ENCODE measurements at places on chromosomes 6 and 20.
A peak's percentile ranks its signal among the peaks of the same experiment; 100 is the strongest.

- peak; percentile 16 for DNase-seq
These were observed 194.2 kb downstream of the PRL start for GRCh38 chr6:22102671-22103070.

DNA sequence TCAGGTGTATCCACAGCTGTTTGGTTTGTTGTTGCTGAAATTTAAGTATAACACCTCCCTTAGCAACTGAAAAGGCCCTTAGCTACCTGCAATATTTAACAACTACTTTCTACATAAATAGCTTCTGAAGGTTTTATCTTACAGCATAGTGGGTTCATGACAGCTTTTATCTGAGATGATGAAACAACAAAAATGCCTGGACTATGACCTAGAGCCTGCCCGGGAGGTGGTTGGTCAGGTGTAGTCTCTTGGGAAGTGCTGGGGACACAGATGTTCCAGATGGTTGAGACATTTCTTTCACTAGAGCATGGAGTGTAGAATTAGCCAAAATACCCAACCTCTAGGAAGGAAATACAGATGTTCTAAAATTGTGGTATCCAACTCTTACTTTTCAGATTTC is 705.4 kb downstream of the MAFB start:
- no peak for DNase-seq

- no peak for DNase-seq
These were observed 66.4 kb downstream of the DZANK1 start for GRCh38 chr20:18400460-18400859.

DNA sequence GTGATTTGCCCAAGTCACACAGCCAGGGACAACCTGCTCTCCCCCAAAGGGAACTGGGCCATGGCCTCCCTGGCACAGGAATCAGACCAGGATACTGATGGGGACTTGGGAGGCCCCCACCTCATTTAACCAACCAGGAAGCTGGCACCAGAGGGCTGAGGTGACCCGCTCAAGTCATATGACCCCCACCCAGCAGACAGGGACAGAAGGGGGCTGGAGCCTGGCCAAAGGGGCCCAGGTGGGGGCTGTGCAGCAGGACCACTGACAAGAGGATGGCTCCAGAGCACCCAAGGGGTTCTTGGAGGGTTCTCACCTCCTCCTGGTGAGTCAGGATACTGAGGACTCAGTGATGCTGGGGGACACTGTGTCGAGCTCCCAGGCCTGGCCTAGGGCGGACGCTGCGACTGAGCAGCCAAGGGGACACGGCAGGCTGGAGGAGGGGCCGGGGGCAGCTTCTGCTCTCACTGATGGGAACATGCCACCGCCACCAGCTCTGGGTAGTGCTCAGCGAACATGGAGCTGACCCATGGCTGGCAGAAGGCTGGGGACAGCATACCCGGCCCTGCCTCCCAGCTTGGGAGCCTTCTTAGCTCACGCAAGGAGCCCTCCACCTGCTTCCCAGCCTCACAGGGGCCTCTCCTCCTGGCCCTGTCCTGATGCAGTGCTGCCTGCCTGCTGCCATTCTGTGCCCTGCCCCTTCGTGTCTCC is 1.2 kb downstream of the CST7 start:
- peak; percentile 25 for DNase-seq

- DNase-seq: no peak
These were observed 196.8 kb downstream of the SMOC2 start for GRCh38 chr6:168637834-168638233.

DNA sequence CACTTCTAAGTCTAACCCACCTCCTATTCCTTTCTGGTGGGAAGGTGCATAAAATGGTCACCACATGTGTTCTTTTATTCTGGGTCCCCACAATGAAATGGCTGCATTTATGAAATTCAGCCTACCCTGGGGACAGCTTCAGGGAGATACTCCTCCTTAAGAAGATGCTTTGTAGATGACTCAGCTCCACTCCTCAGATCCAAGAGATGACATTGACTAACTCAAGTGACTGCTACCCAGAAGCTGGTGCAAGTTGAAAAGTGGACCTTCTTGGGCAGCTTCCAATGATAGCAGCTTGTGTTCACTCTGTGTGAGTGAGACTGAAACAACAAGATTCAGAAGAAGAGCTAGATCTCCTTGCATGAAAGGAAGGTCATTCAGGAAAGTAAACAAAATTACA is 113.4 kb downstream of the SCP2D1 start:
- no peak for DNase-seq

DNA sequence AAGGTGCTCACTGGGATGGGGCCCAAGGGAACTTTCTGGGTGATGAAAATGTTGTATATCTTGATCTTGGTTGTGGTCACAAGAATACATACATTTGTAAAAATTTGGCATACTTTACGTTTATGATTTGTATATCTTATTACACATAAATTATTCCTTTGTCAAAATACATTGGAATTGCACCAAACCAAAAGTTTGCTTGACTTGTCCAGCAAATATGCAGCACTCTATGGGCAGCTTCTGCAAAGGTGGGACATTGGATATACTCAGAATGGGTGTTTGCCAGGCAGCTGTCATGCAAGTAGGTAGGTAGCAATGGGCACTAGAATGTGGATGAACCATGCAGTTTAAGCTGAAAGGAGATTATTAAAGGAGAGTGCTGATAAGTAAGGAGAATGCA is 78.0 kb downstream of the LAMP5 start:
- DNase-seq: no peak

DNA sequence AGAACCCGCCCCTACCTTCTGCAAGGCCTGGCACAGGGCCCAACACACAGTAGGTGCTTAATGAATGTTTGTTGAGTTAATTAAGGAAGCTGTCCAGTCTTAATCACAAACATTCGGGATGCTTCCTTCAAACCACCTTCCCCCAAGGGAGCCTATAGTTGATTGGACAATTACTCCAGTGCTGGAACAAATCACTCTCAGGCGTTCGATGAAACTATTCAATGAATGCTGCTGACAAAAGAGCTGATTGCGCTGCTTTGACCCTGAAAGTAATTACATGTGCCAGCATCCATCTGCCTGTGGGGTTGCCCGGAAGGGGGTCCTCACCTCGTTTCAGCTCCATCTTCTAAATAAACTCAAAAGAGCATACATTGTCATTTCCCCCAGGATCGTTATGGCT is 112.0 kb upstream of the SRSF6 start:
- no peak for DNase-seq

DNA sequence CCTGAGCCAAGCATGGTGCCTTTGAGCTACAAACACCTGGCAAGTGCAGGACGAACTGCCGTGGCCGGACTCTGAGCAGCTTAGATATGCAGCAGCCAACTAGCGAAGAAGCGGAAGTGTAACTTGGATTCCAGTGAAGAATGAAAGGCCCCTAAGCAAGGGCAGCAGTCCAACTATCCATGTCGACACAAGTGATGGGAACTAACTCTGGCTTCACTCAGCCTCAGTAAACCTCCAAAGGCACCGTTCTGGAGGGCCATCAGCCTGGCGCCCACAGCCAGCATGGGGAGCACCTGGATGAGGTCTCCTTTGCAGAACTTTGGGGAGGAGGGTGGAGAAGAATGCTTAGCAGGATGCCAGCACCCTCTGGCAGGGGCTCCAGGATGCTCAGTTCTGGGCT is 78.4 kb upstream of the MLN start:
- DNase-seq: no peak

GRCh38 chr6:107386340-107386739 is 73.0 kb downstream of the PDSS2 start:
- no peak for DNase-seq

DNA sequence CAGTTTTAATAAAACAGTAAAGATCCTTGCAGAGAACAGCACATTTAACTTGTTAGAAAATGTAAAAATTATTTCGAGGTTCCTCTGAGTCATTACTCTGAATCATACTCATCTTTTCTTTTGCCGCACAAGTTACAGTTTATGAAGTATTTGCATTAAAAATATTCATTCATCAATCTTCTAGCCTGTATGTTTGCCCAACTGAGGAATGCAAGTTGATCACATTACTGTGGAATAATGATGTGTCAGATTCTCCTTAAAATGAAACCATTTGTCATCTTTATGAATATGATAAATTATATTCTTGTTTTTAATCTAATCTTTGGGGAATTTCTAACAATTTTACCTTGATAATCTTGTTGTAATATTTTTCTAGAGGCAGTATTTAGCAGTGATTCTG is 340.4 kb upstream of the OPRM1 start:
- DNase-seq: no peak

DNA sequence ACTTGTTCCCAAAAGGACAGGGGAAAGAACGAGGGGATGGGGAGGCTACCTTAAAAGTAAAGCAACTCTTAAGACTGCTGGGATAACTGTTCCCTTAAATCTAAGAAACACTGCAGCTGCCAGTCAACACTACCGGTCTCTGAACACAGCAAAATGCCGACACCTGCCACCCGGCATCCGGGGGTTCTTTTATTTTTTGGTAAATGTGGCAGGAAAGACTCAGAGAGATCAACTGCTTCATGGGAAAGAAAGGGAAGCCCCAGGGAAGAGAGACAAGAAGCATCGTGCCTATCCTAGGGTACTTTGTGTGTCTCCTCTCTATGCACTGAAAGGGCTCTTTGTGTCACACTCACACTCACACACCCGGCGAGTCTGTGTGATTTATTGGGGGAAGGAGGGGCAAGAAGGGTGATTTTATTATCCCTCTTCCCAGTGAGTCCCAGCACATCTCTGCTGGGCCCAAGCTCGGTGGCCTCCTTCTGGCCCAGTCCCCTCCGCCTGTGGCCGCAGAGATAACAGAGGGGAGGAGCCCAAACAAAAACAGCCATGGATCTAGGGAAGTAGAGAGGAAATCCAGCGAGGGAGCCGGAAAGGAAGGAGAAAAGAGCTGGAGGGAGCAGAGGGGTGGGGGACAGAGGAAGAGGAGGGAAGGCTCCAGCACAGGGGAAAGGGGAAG is 1.4 kb downstream of the FYN start:
- DNase-seq: peak; percentile 21

DNA sequence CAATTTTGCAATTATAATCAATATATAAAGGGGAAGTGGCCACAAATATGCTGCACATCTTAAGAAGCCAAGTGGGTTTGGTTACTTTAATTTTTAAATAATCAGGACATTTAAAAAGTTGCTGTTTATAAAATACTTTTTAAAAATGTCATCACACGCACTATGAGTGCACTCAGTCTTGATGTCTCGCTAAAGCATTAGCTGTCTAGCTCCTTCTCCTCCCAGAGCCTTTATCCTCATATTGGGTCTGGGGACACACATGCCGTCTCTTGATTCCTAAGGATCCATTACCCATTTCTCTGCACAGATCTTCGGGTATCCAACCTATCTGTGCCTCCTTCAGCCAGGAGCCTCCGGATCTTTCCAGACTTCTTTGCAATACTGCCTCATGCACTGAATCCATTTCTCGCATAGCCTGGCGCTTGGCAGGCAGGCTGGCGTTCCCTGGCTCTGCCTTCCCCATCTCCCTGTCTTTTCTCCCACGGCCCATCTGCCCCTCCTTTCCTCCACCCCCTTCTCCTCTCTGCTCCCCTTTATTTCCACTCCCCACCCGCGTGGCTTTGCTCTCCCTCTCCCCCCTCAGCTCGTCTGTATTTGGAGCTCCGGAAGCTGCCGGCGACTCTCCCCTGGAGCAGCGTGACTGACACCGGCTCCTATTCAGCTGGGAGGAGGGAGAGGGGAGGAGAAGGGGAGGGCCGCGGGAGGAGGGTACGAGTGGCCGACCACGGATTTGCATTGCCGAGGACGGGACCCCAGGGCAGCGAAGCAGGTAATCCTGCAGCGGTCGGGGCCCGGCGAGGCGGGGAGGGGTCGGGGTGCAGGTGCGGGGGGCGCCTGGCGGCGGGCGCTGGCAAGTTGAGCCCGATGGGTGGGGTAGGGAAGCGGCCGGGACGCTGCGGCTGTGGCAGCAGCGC is at the start of gene CAP2:
TSS of gene CAP2 (plus strand) at position 618 of the 914 bp plus-strand sequence. CDS start 27,961 bp downstream, outside the sequence.
- DNase-seq: no peak

DNA sequence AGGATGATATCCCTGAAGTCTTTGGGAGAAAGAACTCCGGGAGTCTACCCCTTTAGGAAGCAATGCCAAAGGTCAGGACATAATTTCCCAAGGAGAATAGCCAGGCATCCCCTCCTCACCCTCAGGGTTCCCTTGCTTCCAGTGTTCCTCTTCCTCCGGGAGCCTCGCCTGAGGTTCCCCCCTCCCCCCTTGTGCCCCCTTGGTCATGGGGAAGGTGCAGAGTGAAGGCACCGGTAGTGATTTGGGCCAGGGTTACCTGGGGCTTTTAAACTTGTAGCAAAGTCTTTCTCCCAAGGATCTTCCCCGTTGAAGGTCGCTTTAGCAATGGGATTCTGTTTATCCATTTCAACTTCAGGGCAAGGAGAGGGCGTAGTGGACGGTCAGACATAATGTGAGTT is 1.2 kb downstream of the ISM1 start:
- peak; percentile 10 for DNase-seq

DNA sequence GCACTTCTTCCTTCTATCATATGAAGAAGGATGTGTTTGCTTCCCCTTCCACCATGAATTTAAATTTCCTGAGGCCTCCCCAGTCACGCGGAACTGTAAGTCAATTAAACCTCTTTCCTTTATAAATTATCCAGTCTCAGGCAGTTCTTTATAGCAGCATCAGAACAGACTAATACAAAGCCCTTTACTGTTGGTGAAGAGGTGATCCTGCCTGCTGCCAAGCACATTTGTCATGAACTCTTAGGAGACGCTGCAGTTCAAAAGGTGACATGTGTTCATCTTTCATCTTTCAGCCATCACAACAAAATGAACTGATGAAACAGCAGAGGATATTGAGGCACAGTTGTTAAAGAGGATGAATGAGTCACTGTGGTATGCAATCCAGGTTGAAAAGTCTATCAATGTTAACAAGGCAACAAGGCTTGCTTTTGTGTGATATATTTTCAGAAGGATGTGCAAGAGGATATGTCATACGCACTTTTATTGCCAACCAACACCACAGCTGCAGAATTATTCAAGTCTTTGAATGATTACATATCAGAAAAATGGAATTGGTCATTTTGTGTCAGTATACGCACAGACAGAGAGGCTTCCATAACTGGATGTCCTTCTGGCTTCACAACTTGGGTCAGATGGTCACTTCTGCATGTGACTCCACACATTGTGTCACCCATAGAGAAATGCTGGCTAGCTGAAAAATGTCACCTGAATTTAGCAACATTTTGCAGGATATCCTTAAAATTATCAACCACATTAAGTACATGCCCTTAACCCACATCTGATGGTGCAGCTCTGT is 52.4 kb upstream of the PLN start:
- DNase-seq: no peak

DNA sequence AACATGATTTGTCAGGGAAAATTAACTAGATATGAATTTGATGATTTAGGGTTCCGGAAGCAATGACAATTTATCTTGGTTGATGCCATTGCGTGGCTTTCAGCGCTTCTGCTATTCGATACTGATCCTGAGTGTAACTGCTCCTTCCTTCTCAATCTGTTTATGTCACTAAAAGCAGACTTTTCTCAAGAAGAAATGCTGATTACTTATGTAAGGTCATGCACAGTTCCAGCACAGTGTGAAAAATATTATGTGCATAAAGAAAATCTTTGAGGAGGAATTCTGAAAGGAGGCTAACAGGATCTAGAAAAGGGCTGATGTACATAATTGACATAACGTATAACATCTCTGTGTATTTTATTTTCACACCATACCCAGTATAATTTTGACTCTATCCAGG is 336.6 kb downstream of the PACRG start:
- no peak for DNase-seq

- DNase-seq: no peak
These were observed 10.8 kb upstream of the PXDC1 start for GRCh38 chr6:3762359-3762758.

All from GM13976 (cell line).